ENCODE measurements at places on chromosomes 5 and 9.

GRCh38 chr5:11148810-11149539 is 387.9 kb upstream of the DAP start:
- no peak for DNase-seq

- DNase-seq: no peak
These were observed 673.4 kb downstream of the DTWD2 start for GRCh38 chr5:118314931-118315330.

DNA sequence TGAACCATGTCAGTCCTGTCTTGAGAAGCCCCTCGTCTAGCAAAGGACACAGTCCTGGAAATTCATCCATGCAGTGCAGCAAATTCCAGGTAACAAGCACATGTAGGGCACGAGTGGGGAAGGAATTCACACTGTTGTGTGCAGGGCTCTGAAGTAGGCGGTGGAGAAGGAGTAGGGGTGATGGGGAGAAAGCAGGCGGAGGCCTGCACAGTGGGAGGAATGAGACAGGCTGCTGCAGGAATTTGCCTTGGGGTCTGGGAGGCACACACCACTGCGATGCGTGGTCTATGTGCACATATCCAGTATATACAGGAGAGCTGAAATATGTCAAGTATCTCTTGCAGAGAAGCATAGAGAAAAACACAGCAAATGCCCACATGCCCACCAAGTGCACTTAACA is 249.2 kb upstream of the IRX2 start:
- DNase-seq: no peak

- DNase-seq: peak; percentile 72
These were observed 33.9 kb downstream of the VLDLR start for GRCh38 chr9:2655411-2655901.

- no peak for DNase-seq
These were observed 208.0 kb downstream of the KCTD16 start for GRCh38 chr5:144378681-144379080.

Measured in AG04449 (cell line).